ENCODE measurements at places on chromosomes 2 and 18. TPM values are rescaled to one million over a fixed set of nuclear protein-coding genes. Genes with fewer than 3 reads are reported as not detected.

The SPDYA gene
- 1.3 TPM for total RNA-seq

The EML6 gene
- total RNA-seq, result 0.39 TPM

The D2HGDH gene
- 11.8 TPM for total RNA-seq

The ANKRD30BL gene
- total RNA-seq, result not detected

The CCDC88A gene
- 126 TPM for total RNA-seq

The PCARE gene
- total RNA-seq, result not detected

The RTKN gene
- 16.5 TPM for total RNA-seq

The NRP2 gene
- 109 TPM for total RNA-seq

The FHOD3 gene
- 38.3 TPM for total RNA-seq

Measured in articular chondrocyte of knee joint (primary cell).